ENCODE measurements at places on chromosomes 12 and 14.

- H3K4me3 ChIP-seq = no peak overlapping the region
- H3K27ac ChIP-seq = peak overlapping the region; percentile 90
- H3K36me3 ChIP-seq = no peaks in the 10 kb centered on the region
- peaks cover 19% of the 10 kb centered on the region for H3K4me1 ChIP-seq
- no peaks in the 10 kb centered on the region for H3K27me3 ChIP-seq
These were observed 185.8 kb downstream of the DUSP6 start for GRCh38 chr12:89166525-89166934.

DNA sequence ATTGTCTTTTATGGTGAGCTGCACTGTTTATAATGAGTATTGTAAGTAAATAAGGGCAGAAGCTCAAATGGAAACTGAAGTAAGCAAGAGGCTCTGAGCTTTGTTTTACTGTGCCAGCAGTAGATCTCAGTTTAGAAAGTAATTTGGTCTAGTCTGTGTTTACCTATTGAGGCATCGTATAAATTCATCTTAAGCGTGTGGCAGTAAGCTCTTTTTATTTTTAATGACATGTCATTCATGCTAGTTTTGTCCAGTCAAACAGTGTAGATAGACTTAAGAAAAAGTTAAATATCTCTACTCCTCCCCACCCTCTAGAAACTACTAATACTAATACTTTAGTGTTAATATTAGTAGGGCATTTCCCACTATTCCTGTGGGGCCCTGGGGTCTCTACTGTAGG is 2.0 kb downstream of the ANO6 start:
- peaks cover 5% of the 10 kb centered on the region for H3K36me3 ChIP-seq
- peak overlapping the region; percentile 99 for H3K27ac ChIP-seq
- H3K4me3 ChIP-seq = peak overlapping the region; percentile 99
- H3K27me3 ChIP-seq = no peaks in the 10 kb centered on the region
- peaks cover 39% of the 10 kb centered on the region for H3K4me1 ChIP-seq
- no peak for DNase-seq

GRCh38 chr12:47803191-47803875 is 16.4 kb downstream of the HDAC7 start:
- no peaks in the 10 kb centered on the region for H3K27me3 ChIP-seq
- H3K27ac ChIP-seq = peak overlapping the region; percentile 75
- H3K4me3 ChIP-seq = no peak overlapping the region
- no peak for DNase-seq

DNA sequence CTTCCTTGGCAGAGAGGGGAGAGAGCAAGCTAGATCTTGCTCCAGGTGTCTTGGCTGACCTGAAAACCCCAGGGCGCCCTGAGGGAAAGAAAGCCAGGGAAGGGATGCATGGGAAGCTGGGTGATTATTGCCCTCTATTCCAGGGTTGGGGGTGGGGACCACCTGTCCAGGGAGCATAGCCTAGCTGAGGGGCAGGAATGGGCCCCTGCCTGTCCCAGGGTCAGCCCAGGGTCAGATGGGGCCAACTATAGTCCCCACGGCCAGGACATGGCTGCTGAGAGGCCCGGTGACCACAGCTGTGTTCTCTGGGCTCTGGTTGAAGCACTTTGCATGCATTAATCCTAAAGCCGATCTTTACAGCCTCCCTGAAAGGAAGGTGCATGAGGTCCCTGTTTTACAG is 30.1 kb upstream of the ZFP36L1 start:
- H3K27ac ChIP-seq = no peak overlapping the region
- no peaks in the 10 kb centered on the region for H3K27me3 ChIP-seq
- no peak overlapping the region for H3K4me3 ChIP-seq
- H3K4me1 ChIP-seq = peaks cover 18% of the 10 kb centered on the region

DNA sequence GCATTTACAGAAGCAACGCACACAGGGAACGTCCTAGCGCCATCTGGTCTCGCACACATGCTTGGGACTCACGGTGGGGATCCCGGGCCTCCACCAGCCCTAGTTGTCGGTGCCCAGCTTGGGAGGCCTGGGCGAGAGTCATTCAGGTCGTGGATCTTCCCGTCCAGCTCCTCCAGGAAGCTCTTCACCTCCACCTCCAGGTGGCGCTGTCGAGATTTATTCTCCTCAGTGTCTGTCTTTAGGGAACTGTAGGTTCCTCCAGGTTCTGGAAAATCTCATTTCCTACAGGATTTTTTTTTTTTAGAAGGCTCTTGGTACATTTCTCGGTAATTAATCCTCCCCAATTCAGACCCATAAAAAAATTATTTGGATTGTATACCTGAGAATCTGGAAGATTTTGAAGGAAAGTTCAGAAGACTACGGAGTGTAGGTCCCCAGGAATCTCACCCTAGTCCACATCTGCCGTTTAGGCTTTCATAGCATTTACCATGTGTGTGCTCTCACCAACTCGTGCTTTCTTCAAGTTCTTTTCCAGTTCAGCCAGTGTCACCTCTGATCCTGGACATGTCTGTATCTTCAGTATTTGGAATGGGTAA is 910.0 kb downstream of the TMEM121 start:
- H3K27ac ChIP-seq = no peak overlapping the region
- no peak for DNase-seq
- H3K27me3 ChIP-seq = no peaks in the 10 kb centered on the region
- no peaks in the 10 kb centered on the region for H3K4me1 ChIP-seq

DNA sequence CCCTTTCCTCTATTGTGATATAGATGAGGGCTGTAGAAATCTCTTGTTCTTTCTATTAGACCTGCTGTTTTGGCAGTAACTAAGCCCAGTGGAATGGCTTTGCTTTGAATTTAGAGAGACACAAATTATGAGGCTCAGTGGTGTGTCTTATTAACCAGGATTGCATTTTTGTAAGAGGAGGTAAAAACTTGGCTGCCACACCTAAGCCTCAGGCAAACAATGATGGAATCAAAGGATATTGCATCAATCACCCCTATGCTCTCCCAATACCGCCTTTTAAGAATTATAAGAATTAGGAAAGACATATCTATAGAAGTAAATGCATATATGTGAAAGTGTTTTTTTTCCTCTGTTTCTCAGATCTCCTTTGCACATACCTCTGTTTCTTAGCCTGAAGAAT is 63.3 kb downstream of the ACSS3 start:
- H3K4me1 ChIP-seq = no peaks in the 10 kb centered on the region
- DNase-seq = no peak
- no peaks in the 10 kb centered on the region for H3K36me3 ChIP-seq
- no peaks in the 10 kb centered on the region for H3K27me3 ChIP-seq
- no peak overlapping the region for H3K27ac ChIP-seq

DNA sequence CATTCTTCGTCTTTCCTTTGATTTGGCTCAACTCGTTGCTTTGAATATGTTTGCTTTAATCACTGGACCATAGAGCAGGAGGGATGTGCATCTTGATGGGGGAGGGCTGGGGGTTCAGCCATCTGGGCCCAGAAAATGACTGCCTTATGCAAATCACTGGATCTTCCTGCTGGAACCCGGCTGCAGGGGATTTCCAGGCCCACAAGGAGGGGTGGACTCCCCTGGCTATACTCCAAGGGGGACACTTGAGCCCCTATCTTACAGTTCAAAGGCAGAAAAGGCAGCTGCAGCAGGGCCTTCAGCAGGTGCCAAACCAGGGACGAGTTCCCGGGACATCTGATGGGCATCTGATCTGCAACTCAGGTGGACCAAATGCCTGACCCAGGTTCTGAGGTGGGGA is 122.5 kb downstream of the DICER1 start:
- no peak overlapping the region for H3K4me3 ChIP-seq
- no peaks in the 10 kb centered on the region for H3K4me1 ChIP-seq
- DNase-seq = peak; percentile 63
- no peak overlapping the region for H3K27ac ChIP-seq
- peaks cover 35% of the 10 kb centered on the region for H3K27me3 ChIP-seq

DNA sequence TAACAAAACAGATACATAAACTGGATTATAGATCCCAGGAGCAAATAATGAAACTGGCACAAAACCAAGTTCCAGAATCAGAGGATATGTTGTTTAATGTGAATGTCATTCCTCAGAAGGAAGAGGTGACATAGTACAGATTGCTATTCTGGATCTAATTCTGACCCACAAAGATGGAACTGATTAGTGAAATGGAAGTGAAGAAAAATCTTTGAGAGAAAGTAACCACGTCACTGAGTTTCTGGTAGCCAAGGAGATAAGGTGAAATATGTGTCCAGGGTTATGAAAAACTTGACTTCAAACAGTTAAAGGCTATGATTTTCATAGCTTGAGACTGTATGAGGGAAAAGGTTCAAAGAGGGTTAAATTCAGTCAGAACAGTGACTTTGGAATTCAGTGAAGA is 8.3 kb downstream of the OR10AD1 start:
- H3K4me3 ChIP-seq = no peak overlapping the region
- peaks cover 48% of the 10 kb centered on the region for H3K27me3 ChIP-seq
- no peak for DNase-seq
- no peaks in the 10 kb centered on the region for H3K36me3 ChIP-seq
- peaks cover 11% of the 10 kb centered on the region for H3K4me1 ChIP-seq

DNA sequence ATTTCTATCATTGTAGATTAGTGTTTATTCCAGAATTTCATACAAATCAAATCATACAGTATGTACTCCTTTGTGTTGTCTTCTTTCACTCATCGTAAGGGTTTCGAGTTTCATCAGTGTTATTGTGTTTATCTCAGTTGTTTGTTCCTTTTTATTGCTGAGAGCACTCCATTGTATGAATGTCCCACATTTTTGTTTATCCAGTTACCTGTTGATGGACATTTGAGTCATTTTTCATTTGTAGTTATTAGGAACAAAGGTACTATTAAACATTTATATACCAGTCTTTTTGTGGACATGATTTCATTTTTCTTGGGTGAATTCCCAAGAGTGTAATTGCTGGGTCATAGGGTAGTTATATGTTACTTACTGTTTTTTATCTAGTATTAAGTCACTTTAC is 70.0 kb downstream of the BICD1 start:
- no peaks in the 10 kb centered on the region for H3K27me3 ChIP-seq
- DNase-seq = no peak
- H3K4me3 ChIP-seq = no peak overlapping the region

GRCh38 chr12:12786351-12786705 is 869 bp downstream of the APOLD1 start:
- H3K36me3 ChIP-seq = no peaks in the 10 kb centered on the region
- H3K4me3 ChIP-seq = peak overlapping the region; percentile 72
- DNase-seq = no peak
- no peaks in the 10 kb centered on the region for H3K27me3 ChIP-seq
- peaks cover 50% of the 10 kb centered on the region for H3K4me1 ChIP-seq
- H3K27ac ChIP-seq = peak overlapping the region; percentile 99

DNA sequence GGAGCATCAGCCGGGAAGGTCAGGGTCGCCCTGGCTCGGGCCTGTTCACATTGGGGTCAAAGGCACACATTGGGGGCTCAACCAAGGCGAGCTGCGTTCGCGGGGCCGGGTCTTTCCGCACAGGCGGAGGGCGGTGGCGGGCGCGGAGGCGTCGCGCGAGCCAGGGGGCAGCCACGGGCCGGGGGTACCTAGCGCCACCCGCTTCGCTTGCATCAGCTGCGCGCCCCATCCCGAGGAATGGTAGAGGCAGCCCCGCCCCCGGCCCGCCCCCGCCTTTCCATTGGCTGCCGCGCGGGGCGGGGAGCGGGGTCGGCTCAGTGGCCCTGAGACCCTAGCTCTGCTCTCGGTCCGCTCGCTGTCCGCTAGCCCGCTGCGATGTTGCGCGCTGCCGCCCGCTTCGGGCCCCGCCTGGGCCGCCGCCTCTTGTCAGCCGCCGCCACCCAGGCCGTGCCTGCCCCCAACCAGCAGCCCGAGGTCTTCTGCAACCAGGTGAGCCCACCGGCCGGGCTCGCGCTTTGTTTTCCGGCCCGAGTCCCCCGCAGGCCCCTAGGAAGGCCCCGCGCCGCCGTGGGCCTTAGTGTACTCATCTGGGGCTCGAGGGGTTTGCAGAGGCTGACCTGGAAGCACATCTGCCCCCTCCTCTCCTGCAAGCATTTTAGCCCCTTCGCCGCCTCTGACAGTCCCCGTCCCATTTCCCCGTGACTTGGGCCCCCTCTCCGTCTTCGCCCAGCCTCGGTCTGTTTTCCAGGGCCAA is at the start of gene ALDH2:
ALDH2 (plus strand) TSS at position 326 of the 754 bp plus-strand sequence; CDS start at position 376, 50 bp downstream.
- peak; percentile 86 for DNase-seq
- peaks cover 20% of the 10 kb centered on the region for H3K4me1 ChIP-seq
- peak within 1 kb of the TSS; percentile 85 for H3K27ac ChIP-seq
- no peaks in the 10 kb centered on the region for H3K36me3 ChIP-seq
- peaks cover 3% of the 10 kb centered on the region for H3K27me3 ChIP-seq

GRCh38 chr14:27077214-27077613 is 479.4 kb upstream of the NOVA1 start:
- DNase-seq = no peak
- H3K36me3 ChIP-seq = no peaks in the 10 kb centered on the region
- H3K4me1 ChIP-seq = no peaks in the 10 kb centered on the region
- H3K27ac ChIP-seq = no peak overlapping the region
- H3K4me3 ChIP-seq = no peak overlapping the region
- H3K27me3 ChIP-seq = no peaks in the 10 kb centered on the region

- no peaks in the 10 kb centered on the region for H3K36me3 ChIP-seq
- H3K27ac ChIP-seq = no peak overlapping the region
- DNase-seq = no peak
- no peak overlapping the region for H3K4me3 ChIP-seq
- H3K4me1 ChIP-seq = no peaks in the 10 kb centered on the region
These were observed 8.7 kb downstream of the OR11H4 start for GRCh38 chr14:20247646-20248246.

DNA sequence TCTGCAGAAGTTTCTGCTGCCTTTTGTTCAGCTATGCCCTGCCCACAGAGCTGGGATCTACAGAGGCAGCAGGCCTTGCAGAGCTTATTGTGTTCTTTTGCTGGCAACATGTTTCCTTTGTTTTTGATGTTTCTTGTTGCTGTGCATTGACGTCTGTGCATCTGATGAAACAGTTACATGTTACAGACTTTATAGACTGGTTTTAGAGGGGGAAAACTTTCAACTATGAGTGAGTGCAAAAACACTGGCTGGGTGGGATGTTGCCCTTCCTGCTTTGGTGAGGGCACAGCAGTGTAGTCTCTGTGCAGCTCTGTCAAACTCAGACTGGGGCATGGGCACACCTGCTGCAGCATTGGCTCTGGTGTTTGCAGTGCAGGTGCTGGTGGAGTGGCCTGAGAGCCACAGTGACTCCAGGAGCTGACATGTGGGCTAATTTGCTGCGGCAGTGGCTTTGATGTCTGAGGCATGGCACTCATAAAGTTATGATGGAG is 26.9 kb downstream of the CLEC6A start:
- H3K4me1 ChIP-seq = no peaks in the 10 kb centered on the region
- no peaks in the 10 kb centered on the region for H3K27me3 ChIP-seq
- H3K27ac ChIP-seq = no peak overlapping the region
- H3K36me3 ChIP-seq = no peaks in the 10 kb centered on the region

GRCh38 chr12:44570036-44570583 is 306.0 kb downstream of the NELL2 start:
- no peaks in the 10 kb centered on the region for H3K27me3 ChIP-seq
- H3K4me3 ChIP-seq = no peak overlapping the region
- no peak overlapping the region for H3K27ac ChIP-seq
- DNase-seq = no peak

- no peak overlapping the region for H3K4me3 ChIP-seq
- H3K27ac ChIP-seq = no peak overlapping the region
- peaks cover 55% of the 10 kb centered on the region for H3K36me3 ChIP-seq
- H3K27me3 ChIP-seq = no peaks in the 10 kb centered on the region
- peaks cover 17% of the 10 kb centered on the region for H3K4me1 ChIP-seq
These were observed 45.0 kb downstream of the NOPCHAP1 start for GRCh38 chr12:105030820-105031807.

Measured in osteocyte (in vitro differentiated cells).